Caco-2 (cell line): ENCODE measurements at places on chromosomes 7 and 10.
A peak's percentile ranks its signal among the peaks of the same experiment; 100 is the strongest.

DNA sequence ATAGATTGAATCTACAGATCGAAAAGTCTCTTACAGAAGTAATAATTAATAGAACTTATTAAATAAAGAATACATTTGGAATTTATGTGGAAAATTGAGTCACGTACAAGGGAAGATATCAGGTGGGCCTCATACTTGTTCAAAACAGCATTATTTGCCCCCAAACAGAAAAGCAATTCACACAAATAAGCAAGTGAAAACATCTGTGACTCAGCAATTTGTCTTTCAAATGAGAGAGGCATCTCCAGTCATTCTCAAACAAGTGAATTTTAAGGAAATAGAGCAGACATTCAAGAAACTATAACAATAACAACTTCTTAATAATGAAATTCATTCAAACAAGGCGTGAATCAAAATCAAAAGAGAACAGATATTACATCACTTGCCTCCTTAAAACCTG, 50.1 kb downstream of the SEMA3A start:
- DNase-seq = no peak

GRCh38 chr10:130720235-130720634, 584.0 kb downstream of the GLRX3 start:
- no peak for DNase-seq

- no peak for DNase-seq
Observed at GRCh38 chr7:2114052-2114451, 118.7 kb downstream of the MAD1L1 start.

DNA sequence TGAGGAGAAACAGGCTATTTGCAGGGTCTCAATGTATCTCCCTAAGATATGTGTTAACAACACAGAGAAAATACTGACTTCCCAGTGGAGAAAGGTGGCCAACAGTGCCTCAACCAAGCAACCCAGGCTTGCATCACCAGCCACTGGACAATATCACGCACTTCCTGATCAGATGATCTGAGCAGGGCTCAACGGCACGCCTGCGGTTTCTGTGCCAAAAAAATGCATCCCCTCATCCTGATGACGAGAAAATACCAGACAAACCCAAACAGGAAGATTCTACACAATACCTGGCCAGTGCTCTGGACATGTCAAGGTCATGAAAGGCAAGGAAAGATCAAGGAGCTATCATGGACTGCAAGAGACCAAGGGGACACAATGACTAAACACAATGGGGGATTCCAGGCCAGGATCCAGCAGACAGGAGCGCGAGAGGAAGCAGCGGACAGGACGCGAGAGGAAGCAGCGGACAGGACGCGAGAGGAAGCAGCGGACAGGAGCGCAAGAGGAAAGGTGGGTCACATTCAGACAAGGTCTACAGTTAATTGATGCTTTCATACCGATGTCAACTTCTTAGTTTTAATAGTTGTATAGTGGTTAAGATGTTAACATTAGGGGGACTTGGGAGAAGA, 51.1 kb downstream of the GNA12 start:
- no peak for DNase-seq

DNA sequence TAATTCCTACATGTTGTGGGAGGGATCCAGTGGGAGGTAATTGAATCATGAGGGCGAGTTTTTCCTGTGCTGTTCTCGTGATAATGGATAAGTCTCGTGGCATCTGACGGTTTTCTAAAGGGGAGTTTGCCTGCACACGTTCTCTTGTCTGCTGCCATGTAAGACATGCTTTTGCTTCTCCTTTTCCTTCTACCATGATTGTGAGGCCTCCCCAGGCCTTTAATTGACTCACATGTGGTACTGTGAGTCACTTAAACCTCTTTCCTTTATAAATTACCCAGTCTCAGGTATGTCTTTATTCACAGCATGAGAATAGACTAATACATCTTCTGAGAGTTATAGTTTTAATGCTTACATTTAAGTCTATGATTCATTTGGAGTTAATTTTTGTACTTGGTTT, 22.6 kb upstream of the CPN1 start:
- no peak for DNase-seq

GRCh38 chr10:123863721-123864482, 27.7 kb downstream of the CPXM2 start:
- DNase-seq = no peak

- no peak for DNase-seq
Observed at GRCh38 chr10:128808921-128809440, 658.1 kb upstream of the MGMT start.

- no peak for DNase-seq
Observed at GRCh38 chr10:28278842-28279241, 24.0 kb downstream of the MPP7 start.

DNA sequence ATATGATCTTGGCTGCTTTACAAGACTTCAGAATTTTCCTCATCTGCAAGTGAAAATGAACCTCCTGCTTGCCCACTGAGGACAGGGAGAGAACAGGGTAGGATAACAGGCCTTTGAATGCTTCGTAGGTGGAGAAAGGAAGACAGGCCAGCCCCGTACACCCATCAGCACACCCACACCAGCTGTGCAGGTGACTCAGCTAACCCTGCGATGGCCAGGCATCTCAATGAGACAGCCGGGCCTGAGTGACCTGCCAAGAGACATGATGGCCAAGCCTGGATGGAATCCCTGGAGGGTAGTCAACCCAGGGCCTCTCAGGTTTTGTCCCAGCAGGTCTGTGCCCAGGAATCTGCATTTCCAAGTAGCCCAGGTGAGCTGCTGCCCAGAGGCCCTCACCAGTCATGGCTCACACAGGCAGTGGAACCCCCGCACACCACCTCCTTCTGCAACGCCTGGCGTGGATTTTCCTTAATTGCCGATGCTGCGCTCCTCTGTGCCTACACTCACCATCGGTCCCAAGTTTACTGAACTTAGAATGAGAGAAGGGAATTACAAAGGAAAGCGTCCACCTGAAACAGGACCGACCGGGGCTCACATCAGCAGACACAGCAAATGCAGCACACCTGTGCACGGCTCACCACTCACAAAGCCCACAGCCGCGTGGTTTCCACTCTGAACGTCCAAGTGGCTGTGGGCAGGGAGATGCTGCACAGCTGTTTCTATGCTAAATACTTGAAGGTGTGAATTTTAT, 163.7 kb downstream of the DIP2C start:
- DNase-seq = peak; percentile 31

DNA sequence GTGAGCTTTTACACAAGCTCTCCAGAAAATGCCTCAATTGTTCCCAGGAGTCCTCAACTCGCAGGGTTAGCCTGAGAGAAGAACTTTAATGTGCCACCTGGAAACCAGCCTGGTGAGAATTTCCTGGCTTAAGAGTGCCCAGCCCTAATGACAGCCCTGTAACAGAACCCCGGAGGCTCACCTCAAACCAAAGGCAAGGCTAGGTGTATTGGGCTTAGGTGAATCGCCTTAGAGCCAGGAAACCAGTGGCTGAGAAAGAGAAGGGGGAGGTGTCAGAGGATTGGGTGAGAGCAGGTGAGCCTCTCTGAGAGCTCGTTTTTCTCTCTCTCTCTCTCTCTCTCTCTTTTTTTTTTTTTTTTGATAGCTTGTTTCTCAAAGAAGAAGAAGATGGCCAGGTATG, 7.3 kb downstream of the OCM2 start:
- no peak for DNase-seq
